ENCODE measurements at places on chromosomes 5 and 9. TPM values are rescaled to one million over a fixed set of nuclear protein-coding genes. Genes with fewer than 3 reads are reported as not detected.

The STKLD1 gene
- total RNA-seq: 0.16 TPM

The TMEM245 gene
- total RNA-seq: 30.4 TPM

The CENPK gene
- 76.6 TPM for total RNA-seq

The CD72 gene
- total RNA-seq: 11.4 TPM

The LTC4S gene
- total RNA-seq: 0.29 TPM

The PCSK5 gene
- total RNA-seq: 5.5 TPM

The CA9 gene
- total RNA-seq: 1.5 TPM

The SOHLH1 gene
- not detected for total RNA-seq

The CD14 gene
- 0.42 TPM for total RNA-seq

The PDE6A gene
- total RNA-seq: not detected

GRCh38 chr5:163460562-163461171 lies at the start of gene HMMR:
Gene HMMR, plus strand, starts transcription at chr5:163460632. Its CDS starts 61 bp downstream, at chr5:163460693.
- peak; percentile 11 for DNase-seq

- DNase-seq: no peak
Measured at GRCh38 chr9:109886041-109886440, 106.0 kb downstream of the PALM2AKAP2 start.

DNA sequence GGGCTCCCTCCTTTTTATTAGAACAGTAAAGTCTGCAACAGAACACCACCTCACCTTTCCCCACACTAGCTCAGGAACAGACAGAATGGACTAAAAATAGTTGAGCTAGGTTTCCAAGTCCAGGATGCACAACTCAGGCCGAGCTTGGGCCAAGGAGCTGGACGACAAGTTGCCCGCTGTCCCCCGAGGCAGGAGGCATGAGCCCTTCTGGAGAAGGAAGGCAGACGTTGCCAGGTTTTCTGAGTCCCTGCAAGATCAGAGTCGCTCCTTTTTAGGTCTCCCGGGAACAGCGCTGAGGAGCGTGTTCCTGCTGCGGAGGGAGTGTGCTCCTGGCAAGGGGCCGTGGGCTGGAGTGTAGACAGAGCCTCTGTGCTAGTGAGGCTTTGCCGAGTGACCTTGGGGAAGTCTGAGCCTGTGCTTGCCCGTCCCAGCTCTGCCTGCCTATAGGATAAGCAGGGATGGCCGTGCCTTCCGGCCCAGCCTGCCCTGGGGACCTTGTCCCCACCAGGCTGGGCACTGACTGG lies 121.6 kb downstream of the WNK2 start:
- no peak for DNase-seq

DNA sequence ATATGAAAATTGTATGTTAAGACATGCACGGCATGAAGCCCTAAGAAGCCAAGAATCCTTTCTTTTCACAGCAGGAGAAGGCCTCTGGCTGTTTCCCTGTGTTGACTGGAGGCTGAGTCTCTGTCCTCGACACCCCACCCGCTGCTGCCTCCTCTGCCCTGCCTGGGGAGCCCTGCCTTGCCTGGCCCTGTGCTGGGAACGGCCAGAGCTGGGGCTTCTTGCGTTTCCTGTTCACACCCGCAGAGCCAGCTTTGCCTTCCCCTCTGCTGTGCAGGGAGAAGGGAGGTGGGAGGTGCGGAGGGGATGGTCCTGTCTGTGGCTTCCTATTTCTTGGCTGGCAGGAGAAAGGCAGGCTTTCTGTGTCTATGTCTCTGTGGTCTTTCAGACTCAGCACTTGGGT lies 6.9 kb upstream of the GMCL2 start:
- no peak for DNase-seq

GRCh38 chr5:143239882-143240518 lies 163.5 kb downstream of the NR3C1 start:
- no peak for DNase-seq

GRCh38 chr9:121707477-121708424 lies 56.3 kb downstream of the DAB2IP start:
- peak; percentile 4 for DNase-seq

GRCh38 chr5:113293975-113294310 lies 140.8 kb downstream of the TSSK1B start:
- peak; percentile 3 for DNase-seq

DNA sequence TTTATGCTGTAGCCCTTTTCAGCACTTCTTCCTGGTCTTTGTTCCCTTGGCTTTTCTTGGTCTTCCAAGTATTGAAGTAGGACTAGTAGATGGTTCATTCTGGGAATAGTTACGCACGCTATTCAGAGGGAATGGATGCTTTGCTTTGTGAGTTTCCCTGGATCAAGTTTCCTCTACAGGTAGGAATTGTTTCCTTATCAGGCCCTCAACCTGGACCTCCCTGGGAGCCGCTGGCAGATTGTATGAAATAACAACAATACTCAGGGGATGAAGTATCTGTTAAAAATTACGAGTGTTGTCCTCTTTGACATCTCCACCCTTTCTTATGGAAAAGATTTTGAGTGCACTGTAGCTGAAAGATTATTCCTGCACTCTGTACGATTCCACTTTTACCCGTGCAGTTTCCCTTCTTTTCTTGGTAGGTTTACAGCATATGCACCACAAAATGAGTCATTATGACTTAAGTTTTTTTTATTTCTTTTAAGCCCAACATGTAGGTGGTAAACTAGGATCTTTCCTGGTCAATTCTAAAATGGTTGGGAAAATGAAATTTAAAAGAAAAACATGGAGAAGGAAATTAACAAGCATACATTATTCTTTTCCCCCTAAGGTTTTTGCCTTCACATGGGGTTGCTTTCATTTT lies 57.9 kb downstream of the ARHGAP26 start:
- no peak for DNase-seq

DNA sequence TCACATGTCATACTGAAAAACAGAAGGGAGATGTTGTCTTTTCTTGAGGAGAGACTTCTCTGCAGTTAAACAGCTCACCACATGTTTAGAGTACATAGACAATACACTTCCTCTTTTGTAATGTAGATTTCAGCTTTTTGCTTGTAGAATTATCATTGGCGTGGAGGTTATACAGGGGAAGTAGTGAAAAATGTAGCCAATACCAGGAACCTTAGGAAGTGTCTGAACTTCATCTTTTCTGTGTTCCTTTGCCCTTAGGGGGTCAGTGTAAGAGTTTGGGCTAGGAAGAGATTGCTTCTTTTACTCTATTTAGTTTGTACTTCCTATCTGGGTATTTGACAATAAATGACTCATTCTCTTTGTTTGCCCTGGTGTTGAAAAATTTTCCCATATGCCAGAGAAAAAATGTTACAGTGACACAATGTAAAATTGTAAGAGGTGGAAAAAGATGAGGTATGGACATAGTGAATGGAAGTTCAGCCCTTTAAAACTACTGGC lies 21.0 kb upstream of the CDKN2B start:
- no peak for DNase-seq

- DNase-seq: no peak
Measured at GRCh38 chr5:1214936-1215220, 10.3 kb upstream of the SLC6A18 start.

DNA sequence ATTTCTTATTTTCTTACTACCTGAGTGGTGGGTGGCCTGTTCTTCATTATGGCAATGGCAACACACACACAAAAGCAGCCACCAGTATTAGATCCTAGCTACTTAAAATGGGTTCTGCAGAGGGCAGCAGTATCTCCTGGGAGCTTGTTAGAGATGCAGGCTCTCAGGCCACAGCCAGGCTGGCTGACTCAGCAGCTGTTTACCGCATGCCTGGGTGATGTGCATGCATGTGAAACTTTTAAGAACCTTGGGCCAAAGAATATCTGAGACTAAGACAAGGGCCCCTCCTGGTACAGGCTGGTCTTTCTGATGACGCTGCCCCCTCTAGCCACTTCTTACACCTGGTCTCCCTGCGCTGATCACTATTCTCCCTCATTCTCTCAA lies 399.0 kb downstream of the MED10 start:
- DNase-seq: no peak

- DNase-seq: no peak
Measured at GRCh38 chr9:93261735-93262523, 78.0 kb downstream of the WNK2 start.

DNA sequence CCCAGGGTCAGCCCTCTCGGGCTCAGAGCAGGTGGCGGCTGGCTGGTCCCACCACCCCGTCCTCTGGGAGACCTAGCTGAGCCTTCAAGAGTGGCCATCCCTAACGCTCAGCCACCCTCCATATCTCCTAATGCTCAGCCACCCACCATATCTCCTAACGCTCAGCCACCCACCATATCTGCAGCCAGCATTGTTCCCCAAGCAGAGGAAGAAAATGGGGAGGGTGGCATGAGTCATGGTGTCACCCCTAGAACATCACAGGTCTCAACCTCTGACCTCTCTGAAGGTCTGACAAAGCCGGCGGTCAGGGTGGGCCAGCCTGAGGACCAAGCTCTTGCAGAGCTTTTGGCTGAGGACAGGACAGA lies 14.7 kb downstream of the LHX3 start:
- DNase-seq: no peak

- DNase-seq: no peak
Measured at GRCh38 chr9:132997591-132997990, 19.1 kb downstream of the GFI1B start.

- no peak for DNase-seq
Measured at GRCh38 chr9:350384-350783, 135.7 kb downstream of the DOCK8 start.

- DNase-seq: no peak
Measured at GRCh38 chr5:133203317-133204305, 151.8 kb downstream of the HSPA4 start.

DNA sequence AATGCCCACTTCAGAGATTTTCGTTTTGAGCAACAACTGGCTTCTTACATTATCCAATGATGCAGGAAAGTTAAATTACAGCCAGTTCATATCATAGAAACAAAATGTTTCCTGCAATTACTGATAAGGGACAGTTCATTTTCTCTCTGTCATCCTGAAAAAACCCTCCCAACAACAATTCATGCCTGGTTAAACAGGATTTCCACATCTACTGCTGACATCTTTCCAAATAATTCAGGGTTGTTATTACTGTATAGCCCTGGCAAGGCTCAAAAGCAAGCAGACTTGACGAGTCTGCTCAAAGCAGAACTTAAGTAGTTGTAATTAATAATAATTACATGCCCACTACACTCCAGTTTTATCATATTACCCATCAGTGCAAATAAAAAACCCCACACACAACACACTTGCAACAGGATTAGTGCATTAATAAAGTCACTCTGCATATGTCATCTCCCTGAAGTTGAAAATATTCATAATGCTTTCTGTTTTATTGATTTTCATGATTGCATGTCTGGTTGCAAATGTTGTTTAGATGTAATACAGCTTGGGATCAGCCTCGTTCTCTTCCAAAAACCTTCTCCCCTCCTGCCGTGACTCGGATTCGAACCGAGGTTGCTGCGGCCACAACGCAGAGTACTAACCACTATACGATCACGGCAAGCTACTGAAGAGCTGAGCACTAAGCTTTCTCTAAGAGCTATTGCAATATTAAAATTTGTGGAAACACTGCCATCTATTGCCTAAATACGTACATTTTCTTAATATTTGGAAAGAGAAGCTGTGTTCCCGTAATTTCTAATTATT lies 119.6 kb upstream of the NFIB start:
- no peak for DNase-seq

DNA sequence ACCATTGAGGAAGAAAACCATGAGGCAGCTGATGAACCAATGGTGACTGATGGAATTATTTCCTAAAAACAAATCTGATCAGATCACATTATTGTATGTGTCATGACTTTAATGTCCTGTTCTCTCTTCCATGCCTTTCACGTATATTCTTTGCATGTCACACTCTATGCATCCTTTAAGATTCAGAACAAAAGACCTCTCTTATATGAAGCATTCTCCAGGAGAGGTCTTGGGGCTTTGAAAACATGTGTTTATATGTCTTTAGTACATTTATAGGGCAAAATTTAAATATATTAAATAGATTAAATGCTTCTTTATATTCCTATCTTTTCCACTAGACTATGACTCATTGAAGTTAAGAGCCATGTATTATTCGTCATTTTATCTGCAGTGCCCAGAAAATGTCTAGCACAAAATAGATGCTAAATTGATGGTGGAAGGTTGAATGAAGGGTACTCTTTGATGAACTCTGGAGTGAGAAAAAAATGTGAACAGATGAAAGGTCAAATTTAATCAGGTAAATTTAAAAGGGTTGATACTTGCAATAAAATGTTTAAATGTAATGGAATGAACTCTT lies 196.3 kb downstream of the PSAT1 start:
- DNase-seq: no peak

- DNase-seq: no peak
Measured at GRCh38 chr9:120928015-120928482, 1.5 kb upstream of the TRAF1 start.

GRCh38 chr5:54644226-54644625 lies 126.7 kb downstream of the SNX18 start:
- no peak for DNase-seq
